Activated CD8-positive, alpha-beta memory T cell treated with anti-CD3 and anti-CD28 coated beads, Interleukin-2, amount 50 U/mL, for 4 hours (primary cell): ENCODE measurements at places on chromosomes 3 and 15.

DNA sequence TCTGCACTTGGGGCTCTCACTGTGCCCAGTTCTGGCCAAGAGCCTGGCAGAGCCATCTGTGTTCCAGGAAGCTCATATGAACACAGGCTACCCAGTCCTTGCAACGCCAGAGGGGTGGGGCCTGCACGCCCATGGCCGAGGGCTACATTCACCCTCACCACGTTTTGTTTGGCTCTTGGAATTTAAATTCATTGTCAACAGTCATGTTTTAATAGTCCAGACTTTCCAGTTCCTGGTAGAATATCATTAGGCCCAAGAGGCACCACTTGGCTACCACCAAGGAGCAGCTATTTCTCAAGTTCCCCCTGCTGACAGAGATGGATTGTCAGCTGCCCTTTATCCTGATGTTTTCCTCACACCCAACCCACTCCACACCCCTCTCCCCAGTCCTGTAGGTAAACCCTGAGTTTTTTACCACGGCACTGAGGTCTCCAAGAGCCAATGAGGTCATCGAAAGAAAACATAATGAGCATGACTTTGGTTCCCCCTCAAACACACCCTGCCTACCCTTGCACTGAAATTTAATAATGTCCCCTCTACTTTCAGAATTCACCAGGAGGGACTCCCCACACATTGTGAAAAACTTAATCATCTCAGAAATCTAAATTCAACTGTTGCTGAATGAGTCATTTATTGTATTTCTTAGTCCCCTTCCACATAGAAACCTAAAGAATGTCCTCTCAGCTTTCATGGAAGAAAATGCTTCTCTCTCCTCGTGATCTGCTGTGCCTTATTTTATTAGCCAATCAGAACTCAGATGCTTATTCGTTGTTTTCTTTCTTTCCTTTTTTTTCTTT, 125.1 kb downstream of the SHQ1 start:
- no peak for DNase-seq

DNA sequence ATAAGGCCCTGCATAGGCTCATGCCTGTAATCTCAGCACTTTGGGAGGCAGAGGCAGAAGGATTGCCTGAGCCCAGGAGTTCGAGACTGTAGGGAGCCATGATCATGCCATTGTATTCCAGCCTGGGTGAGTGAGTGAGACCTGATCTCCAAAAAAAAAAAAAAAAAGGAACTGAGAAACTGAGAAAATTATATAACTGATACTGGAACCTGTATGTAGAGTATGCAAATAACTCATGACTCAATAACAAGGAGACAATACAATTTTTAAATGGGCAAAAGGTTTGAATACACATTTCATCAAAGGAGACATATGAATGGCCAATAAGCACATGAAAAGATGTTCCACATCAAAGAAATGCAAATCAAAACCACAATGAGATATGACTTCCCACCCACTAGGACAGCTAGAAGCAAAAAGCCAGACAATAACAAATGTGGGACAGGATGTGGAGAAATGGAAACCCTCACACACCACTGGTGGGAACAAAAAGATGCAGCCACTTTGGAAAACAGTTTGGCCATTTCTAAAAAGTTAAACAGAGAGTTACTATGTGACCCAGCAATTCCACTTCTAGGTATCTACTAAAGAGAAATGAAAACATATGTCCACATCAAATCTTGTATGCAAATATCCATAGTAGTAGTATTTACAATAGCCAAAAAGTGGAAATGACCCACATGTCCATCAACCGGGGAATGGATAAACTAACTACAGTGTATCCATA, 70.7 kb downstream of the IQSEC1 start:
- DNase-seq: no peak

DNA sequence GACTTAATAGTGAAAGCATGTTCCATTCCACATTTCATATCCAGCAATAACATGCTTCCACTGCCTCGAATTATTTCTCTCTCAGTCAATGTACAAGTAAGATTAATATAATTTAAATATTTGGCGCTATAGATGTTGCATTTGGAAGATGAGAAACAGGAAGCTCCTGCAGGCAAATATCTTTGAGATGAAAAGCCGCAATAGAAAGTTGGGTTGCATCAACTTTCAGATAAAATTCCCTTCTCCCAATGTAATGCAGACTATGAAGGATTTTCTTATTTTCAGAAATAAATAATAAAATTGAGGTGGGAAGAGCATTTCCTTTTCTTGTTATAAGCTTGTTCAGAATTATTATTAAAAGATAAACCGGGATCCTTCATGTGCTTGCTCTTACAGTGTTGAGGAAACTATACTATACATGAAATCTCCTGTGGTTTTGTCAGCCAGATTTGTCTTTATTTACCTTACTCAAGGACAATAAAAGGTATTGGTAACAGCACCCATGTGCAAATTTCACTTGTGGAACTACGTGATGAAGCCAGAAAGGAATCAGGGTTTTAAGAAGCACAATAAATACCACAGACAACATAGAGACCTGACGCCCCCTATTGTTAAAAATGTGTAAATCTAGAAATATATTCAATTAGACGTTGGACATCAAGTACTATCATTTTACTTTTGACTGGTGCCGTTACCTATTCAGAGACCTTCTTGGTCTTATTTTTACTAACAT, 307.0 kb downstream of the ARPP21 start:
- DNase-seq: no peak

DNA sequence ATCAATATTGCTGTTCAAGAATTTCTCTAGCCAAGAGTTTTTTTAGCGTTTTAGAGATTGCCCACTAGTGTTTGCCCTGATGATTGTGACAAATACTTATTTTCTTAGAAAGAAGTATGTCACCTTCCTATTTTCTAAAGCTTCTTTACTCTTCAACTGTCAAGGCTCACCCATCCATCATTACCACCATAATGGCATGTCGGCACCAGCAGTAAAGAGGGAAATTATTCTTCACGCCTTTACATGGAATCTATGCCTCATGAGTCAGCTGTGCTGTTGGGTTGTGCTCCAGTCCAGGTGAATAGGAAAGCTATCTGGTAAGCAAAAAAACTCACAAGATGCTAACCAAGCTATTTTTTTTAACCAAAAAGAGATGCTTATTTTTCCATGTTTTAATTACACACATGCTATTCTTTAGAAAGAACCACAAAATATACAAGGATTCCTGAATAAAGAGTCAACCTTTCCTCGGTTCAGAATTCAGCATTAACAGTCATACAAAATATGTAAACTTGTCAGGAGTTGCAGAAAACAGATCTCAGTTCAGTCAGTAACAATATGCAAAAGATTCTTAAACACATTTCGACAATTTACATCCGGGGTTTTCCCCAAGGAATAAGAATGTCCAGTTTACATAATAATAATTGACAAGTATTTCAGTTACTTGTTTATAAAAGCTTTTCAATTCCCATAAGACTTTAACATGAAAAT, 128.0 kb downstream of the ATP8B4 start:
- no peak for DNase-seq

- DNase-seq: no peak
Observed at GRCh38 chr15:33256874-33257273, 53.9 kb upstream of the RYR3 start.

DNA sequence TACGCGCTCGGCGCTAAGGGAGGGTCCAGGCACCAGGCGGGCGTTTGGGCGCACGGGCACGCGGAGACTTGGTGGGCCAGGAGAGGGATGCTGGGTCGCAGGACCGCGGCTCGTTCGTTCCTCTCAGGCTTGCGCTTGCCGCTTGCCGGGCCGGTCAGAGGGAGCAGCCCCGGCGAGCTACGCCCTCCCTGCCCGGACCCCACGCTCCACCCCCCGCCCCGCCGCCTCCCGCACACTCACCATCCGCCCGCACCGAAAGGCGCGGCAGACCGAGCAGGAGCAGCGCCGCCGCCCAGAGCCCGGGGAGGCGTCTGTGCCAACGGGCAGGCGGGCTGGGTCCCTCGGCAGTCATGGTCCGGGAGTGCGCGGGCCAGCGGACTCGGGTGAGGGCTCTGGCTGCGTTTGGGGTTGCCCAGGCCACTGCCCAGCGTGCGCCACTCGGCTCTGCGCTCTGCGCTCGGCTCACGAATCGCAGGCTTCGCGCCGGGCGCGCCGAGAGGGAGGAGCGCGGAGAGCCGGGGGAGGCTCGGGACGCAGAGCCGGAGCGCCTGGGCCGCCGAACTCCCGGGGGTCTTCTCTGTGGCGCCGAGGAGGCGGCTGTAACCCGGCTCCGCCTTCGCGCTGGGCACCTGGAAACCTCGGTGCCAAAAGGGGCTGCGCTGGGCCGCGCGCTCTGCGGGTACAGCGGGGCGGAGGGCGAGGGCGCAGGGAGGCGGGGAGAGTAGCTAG, at the start of gene SUSD5:
SUSD5 (minus strand) TSS at position 365 of the 729 bp plus-strand sequence; CDS start at position 352, 13 bp downstream.
- DNase-seq: no peak

DNA sequence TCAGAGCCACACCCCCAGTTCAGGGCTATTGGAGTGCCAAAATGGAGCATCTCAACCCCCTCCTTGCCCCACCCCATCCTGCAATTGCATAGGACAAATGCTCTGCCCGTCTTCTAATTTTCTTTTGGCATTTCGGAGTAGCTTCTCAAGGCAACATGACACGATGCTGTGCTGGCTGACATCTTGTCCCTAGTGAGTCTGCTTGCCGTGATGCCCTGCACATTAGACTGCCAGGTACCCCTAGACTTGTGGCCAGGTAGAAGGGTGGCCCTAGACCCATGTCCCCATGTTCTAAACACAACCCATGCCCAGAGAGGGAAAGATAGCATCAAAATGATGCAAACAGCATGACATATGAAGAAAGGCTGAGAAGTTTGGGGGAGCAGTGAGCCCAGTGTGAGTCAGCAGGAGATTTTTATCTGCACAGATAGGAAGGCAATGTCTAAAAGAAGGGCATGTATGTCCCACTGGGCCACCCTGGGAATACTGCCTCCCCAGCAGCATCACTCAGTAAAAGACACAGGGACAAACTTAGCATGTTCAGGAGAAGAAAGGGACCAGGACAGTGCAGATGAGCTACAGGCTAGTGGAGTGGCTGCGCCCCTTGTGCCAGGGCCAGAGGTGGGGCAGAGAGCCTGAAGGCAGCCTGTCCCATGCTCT, 36.8 kb downstream of the CA12 start:
- no peak for DNase-seq

- no peak for DNase-seq
Observed at GRCh38 chr3:52124126-52124525, 30.1 kb downstream of the POC1A start.

- DNase-seq: no peak
Observed at GRCh38 chr3:13069495-13069894, 3.7 kb downstream of the IQSEC1 start.

GRCh38 chr3:94331831-94332230, 269.0 kb downstream of the NSUN3 start:
- DNase-seq: no peak

DNA sequence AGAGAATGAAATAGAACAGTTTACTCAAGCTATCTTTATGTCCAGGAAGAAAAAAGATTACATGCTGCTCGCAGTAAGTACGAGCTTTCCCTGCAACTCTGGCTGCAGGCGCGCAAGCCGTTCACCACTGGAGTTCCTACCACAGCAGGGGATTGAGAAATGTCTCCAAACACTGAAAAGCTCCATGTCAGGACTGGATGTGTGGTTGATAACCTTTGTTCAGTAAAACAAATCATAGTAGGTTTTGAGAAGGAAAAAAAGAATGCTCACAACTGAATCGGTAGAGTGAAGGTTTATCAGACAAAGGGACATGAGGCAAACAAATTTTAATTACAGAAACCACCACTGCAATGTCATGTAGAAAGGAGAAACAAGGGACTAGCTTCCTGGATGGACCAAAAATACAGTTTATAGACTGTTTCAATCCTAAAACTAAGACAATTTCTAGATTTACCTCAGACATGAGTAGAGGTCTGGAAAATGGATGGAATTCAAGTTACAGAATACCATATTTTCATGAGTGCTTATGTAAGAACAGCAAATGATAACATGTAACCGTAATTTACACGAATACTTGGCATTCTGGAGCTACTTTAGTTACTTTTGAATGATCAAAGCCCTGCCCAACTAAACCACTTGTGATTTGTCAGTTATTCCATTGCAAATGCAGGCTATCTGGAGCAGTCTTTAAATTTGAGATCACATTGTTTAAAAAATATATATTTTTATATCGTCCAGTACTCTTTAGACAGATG, 471.1 kb downstream of the SHQ1 start:
- no peak for DNase-seq

GRCh38 chr15:83206526-83207008, 1.1 kb downstream of the HDGFL3 start:
- DNase-seq: no peak

- no peak for DNase-seq
Observed at GRCh38 chr3:20185331-20185678, 701 bp downstream of the SGO1 start.

GRCh38 chr3:95084738-95085137, 1021.9 kb downstream of the NSUN3 start:
- DNase-seq: no peak

DNA sequence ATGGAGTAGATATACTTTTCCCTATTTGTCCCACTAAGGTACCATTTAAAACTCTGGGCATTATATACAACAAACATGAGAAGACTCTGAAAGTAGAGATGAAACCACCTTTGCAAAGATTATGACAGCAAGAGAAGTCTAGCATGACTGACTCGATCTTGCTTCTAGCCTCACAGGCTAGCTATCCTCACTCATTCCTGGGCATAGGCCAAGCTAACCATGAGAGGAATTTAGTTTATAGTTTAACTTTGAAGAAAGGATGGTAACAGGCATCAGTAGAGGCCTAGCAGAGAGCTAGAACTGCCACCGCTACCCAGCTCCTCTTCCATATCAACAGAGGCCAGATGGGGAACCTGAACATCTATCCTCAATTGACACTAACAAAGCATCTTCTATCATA, 63.5 kb upstream of the FSIP1 start:
- no peak for DNase-seq

DNA sequence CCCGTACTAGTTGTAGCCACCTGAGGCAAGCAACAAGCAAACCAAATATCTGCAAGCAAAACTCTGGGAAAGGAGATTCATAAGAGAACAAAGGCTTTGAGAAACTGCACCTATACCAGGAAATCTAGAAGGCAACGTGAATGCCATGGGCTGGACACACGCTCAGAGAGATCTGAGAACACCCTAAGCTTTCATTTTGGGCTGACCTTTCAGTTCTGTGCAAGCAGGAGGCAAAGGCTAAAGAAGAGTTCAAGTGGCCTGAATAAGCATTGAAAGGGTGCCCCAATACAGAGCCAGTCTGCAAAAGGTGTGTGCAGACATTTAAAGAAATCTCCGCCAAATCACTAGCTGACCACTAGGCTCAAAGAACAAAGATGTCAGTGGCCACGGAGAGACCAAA, 461.6 kb downstream of the PYDC2 start:
- DNase-seq: no peak

DNA sequence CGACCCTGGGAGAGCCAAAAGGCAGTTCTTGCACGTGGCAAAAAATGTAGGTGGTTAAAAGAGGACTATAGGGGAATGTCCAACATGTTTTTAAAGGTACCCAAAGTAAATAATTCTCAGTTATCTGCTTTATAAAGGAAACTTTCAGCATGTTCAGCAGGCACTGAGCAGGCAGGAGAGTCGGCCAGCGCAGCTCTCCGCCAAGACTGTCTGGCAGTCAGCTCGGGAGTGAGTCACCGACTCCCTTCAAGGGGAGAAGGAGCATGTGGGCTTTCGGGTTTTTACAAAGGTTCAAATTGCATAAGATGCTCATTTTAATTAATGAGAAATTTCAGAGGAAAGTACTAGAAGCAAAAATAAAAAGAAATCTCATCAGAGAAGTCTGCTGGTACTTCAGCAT, 7.0 kb downstream of the GABRA5 start:
- DNase-seq: no peak

- DNase-seq: no peak
Observed at GRCh38 chr15:77784361-77785292, 151.9 kb upstream of the LINGO1 start.

- no peak for DNase-seq
Observed at GRCh38 chr3:6089780-6090179, 771.1 kb upstream of the GRM7 start.

GRCh38 chr15:59447367-59447766, 9.4 kb downstream of the FAM81A start:
- DNase-seq: no peak
